ENCODE measurements at places on chromosomes 1 and 21.

- no peak for DNase-seq
Measured at GRCh38 chr1:180534214-180534613, 24.6 kb upstream of the OVAAL start.

GRCh38 chr21:29304597-29304996 lies 5.9 kb downstream of the BACH1 start:
- DNase-seq, result peak; percentile 23

GRCh38 chr1:81813691-81814090 lies 13.0 kb downstream of the ADGRL2 start:
- DNase-seq, result no peak

- peak; percentile 51 for DNase-seq
Measured at GRCh38 chr1:63575340-63575826, 17.8 kb upstream of the PGM1 start.

GRCh38 chr1:47727697-47728085 lies 269.5 kb downstream of the TRABD2B start:
- DNase-seq, result no peak

- no peak for DNase-seq
Measured at GRCh38 chr1:85936470-85936869, 220.1 kb downstream of the COL24A1 start.

- no peak for DNase-seq
Measured at GRCh38 chr1:60832367-60832766, 250.0 kb upstream of the NFIA start.

- peak; percentile 99 for DNase-seq
Measured at GRCh38 chr1:156129687-156130577, 15.4 kb downstream of the LMNA start.

GRCh38 chr1:31216016-31216415 lies 23.7 kb downstream of the NKAIN1 start:
- DNase-seq, result peak; percentile 22

DNA sequence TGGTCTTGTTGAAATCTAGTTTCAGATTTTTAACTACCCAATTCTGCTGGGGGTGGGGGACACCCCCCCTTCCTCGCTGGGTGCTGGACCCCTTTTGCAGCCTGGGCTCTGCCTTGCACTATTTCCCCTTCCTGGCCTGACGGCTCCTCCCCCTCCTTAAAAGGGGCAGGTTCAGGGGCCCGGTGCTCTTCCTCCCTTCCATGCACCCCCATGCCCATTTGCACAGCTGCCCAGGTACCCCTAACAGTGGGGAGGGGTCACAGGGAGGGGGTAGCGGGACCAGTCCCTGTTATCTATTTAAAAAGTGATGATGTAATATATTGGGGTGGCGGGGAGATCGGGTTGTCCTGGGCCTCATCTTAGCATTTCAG lies 15.3 kb downstream of the ZBTB7B start:
- DNase-seq, result no peak

DNA sequence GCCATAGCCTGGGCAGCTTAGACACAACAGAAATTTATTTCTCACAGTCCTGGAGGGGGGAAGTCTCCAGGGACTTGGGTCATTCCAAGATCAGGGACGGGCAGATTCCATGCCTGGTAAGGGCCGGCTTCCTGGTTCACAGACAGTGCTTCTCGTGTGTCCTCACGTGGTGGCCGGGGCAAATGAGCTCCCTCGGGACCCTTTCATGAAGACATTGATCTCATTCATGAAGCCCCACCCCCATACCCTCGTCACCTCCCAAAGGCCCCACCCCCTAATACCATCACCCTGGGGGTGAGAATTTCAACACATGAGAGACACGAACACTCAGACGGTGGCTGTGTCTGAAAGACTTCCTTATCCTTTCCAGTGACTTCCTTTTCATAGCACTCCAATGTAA lies 51.5 kb downstream of the ACOT7 start:
- DNase-seq, result no peak

DNA sequence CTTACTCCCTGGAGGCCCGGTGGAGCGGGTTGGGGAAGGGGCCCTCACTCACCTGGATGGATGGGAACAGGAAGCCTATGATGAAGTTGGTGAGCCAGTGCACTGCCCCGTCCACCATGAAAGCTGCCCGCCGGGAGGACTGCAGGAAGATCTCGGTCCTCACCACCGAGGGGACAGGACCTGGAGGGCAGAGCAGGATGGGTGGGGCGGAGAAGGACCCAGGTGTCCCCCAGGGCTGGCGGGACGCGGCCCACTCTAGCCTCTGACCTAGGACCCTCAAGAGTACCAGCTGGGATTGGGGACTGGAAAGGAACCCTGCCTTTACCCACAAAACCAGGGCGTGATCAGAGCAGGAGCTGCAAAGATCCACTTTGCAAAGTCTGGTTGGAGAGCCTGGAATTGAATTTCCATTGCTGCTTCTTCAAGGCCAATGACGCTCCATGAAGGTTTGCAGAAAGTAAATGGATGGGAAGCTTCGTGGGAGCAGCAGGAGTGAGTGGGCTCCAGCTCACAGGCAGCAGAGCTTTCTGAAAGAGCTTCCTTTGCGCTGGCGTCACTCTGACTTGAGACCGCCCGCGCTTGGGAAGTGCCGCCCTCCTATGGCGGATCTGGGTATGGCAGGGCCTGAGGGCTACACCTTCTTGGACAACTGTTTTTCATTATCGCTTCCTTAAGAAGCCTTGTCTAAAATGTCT lies 21.4 kb downstream of the SLC2A7 start:
- peak; percentile 85 for DNase-seq

GRCh38 chr1:225977937-225978748 lies 21.0 kb downstream of the SDE2 start:
- no peak for DNase-seq

GRCh38 chr1:147479864-147480564 lies 61.3 kb upstream of the BCL9 start:
- no peak for DNase-seq

DNA sequence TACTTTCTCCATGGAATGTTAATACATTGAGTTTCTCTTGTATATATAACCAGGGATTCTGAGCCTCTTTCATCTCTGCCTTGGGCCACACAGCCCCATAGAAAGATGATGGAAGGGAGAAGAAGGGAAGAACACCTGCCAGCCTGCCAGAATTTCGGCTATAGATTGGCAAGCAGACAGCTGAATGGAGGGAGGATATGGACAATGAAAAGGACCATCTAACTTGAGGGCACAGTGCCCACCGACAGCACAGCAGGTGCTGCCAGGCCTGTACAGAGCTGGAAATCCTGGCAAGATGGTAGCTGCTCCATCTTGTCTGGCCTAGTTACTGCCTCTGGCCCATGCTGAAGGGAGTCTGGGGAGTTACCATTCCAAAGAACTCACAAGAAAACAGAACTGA lies 244.3 kb downstream of the FGGY start:
- no peak for DNase-seq

- DNase-seq, result no peak
Measured at GRCh38 chr1:30744060-30744756, 13.4 kb downstream of the LAPTM5 start.

DNA sequence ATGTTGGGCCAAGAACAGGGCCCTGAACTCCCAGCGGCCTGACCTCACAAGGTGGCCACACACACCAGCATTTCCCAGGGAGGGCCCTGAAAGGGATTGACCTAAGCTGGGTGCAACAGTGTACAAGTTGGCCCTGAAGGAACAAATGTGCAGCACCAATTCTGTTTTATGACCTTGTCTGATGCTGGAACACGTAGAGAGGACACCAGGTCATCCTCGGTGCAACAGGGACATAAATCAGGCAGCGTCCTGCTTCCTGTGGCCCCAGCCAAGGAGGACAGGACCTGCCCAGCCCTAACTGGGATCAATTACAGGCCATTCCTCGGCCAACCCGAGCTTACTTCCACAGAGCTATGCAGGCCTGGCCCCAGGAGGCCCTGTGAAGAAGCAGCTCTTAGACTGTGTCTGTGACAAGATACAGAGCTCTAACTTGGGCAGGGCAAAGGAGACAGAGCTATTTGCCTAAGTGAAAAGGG lies 12.8 kb upstream of the PHC2 start:
- no peak for DNase-seq

DNA sequence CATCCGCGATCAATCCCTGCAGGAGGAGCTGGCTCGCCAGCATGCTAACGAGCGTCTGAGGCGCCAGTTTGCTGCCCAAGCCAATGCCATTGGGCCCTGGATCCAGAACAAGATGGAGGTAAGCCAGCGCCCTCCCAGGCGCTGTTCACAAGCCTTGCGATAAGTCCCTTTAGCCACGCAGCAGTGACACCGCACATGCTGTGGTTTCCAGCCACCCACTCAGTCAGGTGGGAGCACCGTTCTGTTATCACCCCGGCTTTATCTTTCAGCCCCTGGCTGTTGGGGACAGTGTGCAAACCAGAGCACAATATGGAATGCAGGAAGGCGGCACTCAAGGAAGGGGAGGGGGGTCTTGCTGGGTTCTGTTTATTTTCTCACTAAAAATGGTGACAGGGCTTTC lies 41.1 kb upstream of the MTR start:
- DNase-seq, result no peak

DNA sequence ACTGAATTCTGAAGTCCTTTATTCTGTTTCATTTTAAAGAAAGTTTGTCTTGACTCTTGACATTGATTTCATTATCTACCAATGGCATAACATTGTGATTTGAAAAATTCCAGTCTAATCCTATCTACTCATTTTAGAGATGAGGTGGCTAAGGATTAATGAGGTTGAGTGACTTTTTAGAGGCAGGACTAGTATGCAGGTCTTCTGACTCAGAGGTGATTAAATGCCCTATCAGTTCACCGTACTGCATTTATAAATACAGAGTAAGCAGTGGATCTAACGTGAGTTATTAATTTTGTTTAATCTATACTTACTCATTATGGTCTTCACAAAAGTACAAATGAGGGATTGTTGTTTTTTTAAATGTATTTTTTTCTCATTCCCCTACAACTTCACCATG lies 277.6 kb downstream of the PTBP2 start:
- DNase-seq, result peak; percentile 41

DNA sequence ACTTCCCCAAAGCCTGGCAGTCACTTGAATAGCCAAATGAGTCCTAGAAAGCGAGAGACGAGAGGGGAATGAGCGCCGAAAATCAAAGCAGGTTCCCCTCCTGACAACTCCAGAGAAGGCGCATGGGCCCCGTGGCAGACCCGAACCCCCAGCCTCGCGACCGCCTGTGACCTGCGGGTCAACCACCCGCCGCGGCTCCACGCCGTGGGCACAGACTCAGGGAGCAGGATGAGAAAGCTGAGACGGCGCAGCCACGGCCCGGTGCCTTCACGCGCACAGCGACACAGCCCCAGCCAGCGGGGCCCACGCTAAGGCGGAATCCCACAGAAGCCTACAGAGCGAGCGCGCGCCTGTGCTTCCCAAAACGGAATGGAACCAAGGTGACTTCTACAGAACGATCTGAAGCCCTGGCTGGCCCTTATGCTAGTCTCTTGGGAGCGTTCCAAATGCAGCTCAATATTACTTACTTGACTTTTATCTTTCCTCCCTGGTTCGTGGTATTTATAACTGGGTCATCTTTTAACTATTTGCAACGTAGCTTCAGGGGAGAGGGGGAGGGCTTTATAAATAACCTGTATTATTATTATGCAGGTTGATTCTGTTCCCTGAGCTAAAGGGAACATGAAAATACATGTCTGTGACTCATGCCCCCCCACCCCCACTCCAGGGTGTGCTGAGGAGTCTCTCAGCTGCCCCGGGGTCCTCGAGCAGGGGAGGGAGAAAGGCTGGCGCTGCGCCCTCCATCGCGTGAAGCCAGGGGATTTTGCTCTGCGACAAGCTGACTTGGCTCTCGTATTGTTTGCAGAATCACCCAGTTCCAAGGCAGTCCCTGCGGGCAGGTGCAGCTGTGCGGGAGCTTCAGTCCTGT lies 1.7 kb downstream of the TSPEAR start:
- DNase-seq, result peak; percentile 15

GRCh38 chr1:47660622-47661021 lies 222.8 kb downstream of the FOXD2 start:
- DNase-seq, result no peak

- peak; percentile 69 for DNase-seq
Measured at GRCh38 chr1:176857632-176858031, 306.9 kb downstream of the ASTN1 start.

GRCh38 chr1:166865926-166866325 lies 10.1 kb downstream of the TADA1 start:
- no peak for DNase-seq

DNA sequence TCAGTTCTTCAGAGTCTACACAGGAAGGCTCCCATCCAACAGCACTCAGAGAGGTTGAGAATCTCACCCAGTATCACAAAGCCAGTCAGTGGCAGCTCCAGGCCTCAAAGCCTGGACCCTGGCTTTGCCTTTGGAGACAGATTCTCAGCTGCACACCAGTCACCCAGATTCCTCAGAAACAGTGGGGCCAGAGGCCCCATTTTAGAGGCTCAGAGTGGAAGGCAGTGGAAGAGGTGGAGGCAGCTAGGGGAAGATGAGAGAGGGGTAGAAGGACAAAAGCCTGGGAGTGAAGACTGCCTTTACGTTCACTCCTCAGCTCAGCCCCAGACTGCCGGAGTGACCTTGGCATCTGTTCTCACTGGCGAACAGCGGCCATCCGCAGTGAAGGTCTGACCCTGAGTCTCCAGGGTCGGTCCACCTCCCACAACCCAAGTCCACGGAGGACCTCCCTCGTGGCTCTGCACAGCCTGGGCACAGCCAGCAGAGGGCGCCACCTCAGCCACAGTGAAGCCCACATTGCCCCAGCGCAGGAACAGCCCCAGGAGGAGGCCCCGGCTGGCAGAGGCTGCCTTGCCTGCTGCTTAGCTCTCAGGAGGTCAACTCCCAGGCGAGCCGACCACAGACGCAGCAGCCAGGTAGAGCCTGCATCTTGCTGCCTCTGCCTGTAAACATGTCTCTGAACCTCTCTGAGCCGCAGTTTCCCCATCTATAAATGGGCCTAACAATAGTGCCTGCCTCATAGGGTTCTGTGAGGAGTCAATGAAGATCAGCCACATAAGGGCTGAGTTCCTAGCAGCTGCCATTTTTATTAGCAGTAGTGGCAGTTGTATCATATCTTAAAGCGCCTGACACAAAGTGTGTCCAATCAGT lies 5.9 kb upstream of the FNDC5 start:
- DNase-seq, result peak; percentile 62

DNA sequence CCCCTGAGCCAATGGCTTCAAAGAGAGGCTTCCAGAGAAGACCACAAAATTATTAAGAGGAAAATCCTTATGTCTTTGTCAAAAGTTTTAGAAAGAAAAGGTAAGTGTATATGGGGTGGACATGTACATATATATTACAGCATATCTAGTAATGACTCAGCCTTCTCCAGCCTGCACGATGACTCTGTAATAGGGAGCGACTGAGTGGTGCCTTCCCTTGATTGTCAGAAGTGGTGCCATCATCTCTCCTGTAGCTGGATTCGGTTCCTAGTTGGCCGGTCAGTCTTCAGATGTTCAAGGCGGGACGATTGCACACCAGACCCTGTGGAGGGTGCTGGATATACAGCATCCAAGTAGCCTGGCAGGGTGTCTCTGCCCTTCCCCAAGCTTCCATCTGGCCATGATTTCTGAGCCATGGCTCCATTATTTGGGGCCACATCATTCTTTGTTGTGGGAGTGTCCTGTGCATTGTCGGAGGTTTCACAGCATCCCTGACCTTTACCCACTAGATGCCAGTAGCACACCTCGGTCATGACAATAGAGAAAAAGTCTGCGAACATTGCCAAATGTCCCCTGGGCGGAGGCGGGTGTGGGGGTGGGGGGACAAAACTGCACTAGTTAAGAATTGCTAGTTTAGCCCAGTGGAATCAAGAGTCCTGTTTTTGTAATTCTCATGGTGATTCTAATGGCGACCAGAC lies 206.2 kb upstream of the KAZN start:
- no peak for DNase-seq

Measured in ELR (cell line).